ENCODE measurements at places on chromosomes 12 and 14.

DNA sequence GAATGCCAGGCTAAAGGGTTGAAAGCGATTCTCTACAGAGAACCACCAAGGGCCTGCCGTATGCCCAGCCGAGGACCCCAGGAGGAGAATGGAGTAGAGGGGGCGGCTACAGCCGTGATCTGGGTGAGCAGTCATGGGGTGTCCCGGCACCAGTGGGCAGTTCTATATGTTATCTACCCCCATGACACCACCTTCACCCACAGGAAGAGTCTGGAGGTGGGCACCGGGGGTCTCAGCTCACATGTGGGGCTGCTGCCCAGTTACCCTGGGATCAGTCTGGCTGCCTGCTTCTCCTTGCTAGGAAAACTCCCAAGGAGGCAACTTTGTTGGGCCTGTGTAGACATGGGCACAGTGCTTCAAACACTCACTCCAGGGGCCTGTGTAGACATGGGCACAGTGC lies 99.4 kb downstream of the LGMN start:
- DNase-seq, result no peak

- DNase-seq, result no peak
Measured at GRCh38 chr12:16454481-16454880, 107.0 kb downstream of the MGST1 start.

- DNase-seq, result peak; percentile 36
Measured at GRCh38 chr14:65290830-65291229, 121.7 kb upstream of the FUT8 start.

- no peak for DNase-seq
Measured at GRCh38 chr14:68627868-68628604, 164.8 kb downstream of the ZFP36L1 start.

GRCh38 chr12:124867401-124867930 lies 3.8 kb upstream of the SCARB1 start:
- peak; percentile 42 for DNase-seq

DNA sequence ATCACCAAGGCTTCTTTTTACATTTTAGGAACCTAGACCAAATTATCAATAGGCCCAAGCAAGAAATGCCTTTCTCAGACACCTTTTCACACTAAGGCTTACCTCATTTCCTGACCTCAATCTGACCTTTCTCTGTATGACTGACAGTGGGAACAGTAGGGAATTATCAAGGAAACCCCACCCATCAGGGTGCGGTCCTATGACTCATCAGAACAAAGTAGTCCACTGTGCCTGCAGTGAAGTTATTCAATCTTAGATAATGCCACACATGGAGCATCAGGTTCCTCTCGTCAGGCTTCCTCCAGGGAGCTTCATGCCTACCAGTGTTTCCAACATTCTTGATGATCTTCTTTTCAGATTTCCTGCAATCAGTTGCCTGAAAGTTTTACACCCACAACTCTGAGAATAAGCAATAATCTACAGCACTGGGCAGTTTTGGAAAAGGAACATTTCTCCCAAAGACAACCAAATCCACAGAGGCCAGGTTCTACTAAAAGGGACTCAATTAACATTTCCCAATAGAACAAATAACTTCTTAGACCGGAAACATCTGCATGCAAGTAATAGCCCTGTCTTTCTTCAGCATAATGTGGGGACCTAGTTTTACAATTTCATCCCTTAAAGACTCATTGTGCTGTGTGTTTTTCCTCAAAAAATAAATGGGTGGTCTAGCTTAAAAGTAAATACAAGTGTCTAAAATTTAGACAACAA lies 35.9 kb upstream of the TMTC2 start:
- DNase-seq, result no peak

Measured in KBM-7 (cell line).